ENCODE measurements at places on chromosomes 5 and 9.
A peak's percentile ranks its signal among the peaks of the same experiment; 100 is the strongest.

GRCh38 chr5:103908336-103909080 is 345.9 kb upstream of the NUDT12 start:
- DNase-seq: peak; percentile 19

DNA sequence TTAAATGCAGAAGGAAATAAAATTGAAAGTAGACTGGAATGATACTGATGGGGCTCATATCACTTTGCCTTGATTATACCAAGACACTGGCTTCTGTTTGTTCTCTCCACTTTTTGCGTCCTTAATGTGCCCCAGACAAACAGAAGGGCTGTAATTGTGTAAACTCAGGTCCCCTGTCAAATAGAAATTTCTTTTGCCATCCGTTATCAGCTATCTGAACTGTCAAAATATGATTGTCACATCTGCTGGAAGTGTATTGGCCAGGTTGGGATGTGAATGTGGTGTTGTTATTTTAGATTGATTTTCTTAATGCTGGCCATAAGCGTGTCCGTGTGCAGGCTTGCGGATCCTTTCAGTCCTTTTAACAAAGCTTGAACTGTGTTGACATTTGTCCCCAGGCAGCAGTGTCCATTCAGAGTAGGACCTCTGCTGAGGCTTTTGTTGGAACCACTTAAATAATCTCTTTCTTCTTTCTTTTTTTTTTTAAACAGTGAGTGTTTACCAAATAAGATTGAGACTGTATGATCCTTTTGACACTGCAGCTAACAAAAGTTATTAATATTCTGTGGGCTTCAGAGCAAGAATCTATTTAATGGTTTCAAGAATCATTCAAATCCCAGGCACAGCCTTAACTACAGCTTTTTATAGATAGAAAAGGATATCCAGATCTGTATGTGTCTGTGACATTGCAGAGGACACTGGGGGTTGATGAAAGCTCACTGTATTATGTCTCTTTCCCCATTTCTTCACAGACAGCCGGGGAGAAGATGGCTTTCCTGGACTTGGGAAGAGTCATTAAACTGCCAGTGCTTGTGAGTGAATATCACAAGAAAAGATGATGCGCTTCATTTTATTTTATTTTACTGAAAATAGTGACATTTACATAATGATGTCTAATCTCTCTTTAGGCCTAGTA is 171.7 kb downstream of the ZNF608 start:
- no peak for DNase-seq

DNA sequence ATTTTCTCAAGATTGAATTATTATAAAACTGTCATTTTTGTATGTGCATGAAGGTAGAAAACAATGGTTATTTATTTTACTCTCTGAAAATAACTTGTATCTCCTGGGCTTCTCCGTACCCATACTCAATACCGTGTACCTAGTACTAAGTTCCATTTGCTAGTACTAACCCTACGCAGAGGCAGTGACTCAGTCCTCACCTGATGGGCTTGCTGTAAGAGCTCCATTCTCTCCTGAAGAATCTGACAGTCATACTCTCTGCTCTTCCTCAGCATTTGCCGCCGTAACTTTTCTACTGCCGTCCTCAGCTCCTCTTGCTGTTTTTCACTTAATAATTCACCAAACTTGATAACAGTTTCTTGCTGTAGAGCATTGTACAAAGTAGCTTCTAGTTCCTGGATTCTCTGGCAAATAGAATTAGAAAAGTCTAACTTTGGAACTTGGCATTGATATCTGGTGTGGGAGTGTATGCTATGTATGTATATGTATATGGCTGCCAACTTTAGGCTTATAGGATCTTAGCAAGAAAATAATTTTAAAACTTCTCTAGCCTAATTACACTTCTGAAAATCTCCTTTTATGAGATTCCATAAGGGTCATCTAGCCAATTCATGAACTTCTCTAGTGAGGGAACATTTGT is 108.0 kb upstream of the DPYSL3 start:
- DNase-seq: no peak

DNA sequence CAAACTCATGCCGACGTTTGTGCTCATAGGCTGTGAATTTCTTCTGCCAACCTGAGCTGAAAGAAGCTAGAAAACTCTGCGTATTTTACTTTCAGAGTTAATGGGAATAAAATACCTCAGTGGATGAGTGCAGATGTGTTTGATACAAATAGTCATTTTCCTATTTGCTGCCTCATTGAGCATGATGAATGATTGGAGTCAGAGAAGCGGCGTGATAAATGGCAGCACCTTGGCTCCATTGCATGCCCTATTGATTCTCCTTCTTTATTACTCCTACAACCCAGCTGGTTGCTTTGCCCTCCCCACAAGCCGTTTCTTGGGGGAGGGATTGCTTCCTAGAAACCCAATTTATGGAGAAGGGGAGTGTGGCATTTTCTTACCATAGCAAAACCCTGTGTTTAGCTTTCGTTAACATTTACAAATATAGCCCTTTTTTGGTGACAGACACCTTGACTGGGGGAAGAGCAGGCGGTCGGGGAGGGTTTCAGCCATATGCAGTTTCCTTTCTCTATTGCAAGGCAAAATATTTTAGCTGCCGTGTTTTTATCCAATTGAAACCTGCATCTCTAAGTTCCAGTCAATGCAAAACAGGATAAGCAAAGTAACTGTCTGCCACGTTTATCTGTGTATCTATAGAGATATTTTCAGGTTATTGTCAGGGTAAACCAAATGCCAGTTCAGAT is 93.1 kb upstream of the TBCA start:
- peak; percentile 4 for DNase-seq

- DNase-seq: no peak
Measured at GRCh38 chr5:17620627-17621026, 10.4 kb downstream of the TAF11L12 start.

DNA sequence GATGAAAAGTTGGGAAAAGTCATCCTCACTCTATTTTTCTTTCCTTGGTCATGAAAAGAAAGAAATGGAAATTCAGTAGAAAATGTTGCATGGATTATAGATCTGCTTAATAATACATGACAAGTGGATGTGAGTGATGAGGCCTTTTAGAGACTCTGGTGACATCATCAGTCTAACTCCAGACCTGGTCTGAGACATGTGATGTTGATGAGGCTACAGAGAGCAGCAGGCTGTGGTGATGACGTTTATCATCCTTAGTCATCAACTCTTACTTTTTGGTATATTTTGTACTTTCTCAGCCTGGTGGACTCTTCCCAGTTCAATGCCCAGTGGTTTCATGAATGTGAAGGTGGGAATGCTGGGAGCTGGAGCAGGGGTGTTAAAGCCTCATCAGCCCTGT is 116.4 kb downstream of the TTLL11 start:
- no peak for DNase-seq

- no peak for DNase-seq
Measured at GRCh38 chr9:124613849-124614248, 106.7 kb upstream of the NR5A1 start.

DNA sequence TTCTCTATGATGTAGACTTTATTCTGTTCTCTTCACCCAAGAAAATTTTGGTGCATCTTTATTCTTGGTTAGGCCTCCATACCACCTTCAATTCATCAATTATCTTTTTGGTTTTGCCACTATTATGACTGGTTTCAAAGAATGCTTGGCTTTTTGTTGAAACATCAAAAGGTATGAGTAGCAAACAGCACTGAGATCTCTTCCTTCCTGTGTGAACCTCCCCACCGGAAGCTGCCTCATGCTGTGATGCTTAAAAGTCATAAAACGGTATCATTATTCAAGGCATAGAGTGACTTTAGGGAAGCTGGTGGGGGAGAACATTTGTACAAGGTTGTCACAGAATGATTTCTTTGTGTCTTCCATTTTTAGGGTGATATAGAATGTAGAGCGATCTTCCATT is 70.6 kb downstream of the IQGAP2 start:
- no peak for DNase-seq

DNA sequence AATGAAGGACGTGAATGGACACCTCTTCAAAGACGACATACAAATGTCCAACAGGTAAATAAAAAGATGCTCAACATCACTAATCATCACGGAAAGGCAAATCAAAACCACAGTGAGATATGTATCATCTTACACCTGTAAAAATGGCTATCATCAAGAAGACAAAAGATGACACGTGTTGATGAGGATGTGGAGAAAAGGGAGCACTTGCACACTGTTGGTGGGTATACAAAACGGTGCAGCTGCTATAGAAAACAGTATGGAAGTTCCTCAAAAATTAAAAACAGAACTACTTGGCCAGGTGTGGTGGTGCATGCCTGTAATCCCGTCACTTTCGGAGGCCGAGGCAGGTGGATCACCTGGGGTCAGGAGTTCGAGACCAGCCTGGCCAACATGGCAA is 47.9 kb downstream of the STK10 start:
- DNase-seq: no peak

- no peak for DNase-seq
Measured at GRCh38 chr5:106140101-106140500, 1530.6 kb downstream of the EFNA5 start.

DNA sequence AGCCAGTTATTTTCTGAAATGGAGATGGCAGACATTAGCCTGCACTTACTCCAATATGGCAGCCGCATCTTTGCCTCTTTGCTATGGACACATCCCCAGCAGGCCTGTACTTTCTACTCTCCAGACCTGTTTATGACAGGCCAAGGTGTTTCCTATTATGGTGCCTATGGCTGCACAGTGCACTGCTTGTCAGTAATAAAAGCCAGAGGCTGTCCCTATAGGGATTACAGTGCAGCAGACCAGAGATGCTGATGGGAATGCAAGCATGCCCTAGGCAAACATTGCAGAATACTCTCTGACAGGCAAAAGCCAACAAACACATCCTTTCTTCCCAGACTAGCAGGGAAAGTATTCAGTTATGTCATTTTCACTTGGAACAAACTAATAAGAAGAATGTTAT is 442.9 kb downstream of the RAB3C start:
- no peak for DNase-seq

DNA sequence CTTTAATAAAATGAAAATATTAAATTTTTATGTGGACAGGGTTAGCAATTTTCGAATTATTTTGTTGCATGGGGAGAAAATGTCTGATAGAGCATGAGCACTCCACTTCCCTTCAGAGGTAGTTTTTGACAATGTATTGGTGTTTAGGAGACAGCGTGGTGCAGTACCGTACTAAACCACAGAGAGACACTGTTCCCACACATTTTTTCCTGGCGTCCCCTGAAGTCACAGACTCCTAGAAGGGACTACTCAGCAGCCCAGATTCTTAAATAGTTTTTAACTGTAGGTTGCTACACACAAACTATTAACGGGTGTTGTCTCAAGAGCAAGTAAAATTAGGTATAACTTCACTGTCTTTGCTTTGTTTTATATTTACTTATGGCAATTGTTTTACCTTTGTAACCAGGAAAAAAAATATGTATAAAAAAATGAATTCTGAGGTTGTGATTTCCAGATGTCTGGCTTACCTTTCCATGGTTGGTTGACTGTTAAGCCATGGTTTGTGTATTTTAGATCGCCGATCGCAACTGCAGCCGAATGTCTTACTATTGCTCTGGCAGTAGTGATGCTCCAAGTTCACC is 171.2 kb downstream of the DOCK8 start:
- DNase-seq: peak; percentile 65

- DNase-seq: no peak
Measured at GRCh38 chr9:126809068-126809467, 4.2 kb downstream of the ZBTB43 start.

DNA sequence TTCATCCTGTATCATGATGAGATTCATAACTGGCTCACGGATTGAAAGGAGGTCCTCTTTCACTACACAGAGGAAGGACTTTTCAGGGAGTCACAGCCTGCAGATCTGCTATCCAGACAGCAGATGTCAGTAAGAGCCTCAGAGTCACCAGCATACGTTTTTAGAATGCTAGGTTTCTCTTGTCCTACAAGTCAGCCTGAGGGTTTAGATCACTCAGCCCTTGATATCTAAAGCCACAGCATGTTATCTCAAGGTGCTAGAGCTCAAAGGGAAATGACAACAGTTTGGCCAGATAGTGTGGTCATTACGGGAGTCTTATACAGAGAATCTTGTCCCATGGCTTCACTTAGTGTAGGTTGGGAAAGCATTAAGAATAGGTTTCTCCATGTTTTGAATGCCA is 30.9 kb upstream of the SLC46A2 start:
- DNase-seq: no peak

DNA sequence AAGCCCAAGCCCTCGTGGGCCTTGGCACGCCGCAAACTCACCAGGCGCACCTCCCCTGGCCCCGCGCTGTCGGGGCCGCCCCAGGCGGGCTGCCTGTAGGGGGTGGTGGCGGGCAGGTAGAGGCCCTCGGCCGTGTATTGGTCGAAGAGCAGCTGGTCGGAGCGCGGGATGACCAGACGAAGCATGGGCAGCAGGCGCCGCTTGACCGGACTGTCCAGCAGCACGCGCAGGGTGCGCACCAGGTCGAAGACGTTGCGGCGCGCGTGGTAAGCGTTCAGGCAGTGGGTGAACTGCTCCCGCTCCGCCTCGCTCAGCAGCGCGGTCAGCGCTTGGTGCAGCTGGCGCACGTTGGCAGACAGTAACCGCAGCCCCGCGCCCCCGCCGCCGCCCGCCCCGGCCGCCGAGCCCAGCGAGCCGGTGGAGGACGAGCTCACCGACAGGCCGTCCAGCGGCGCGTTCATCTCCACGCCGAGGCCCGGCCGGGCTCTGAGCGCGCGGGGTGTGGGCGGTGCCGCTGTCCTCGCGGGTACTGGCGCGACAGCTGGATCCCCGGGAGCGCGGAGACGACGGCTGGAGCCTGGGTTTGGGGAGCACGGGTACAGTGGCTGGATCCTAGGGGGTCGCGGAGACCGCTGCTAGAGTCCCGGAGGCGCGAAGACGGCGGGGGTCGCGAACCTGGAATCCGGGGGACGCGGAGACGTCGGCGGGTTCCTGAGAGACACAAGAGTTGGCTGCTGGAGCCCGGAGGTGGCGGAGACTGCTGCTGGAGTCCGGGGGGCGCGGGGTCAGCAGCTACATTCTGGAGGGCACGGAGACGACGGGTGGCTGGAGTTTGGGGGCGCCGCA is 709 bp downstream of the WHRN start:
- no peak for DNase-seq

GRCh38 chr9:33752130-33752637 is 43.2 kb upstream of the PRSS3 start:
- DNase-seq: no peak

GRCh38 chr9:38309324-38310195 is 82.9 kb upstream of the ALDH1B1 start:
- DNase-seq: no peak

- no peak for DNase-seq
Measured at GRCh38 chr9:98171176-98171925, 21.1 kb downstream of the CORO2A start.

GRCh38 chr9:108639696-108640095 is 216.1 kb downstream of the ACTL7B start:
- DNase-seq: no peak

GRCh38 chr9:34715639-34716215 is 5.8 kb upstream of the CCL21 start:
- DNase-seq: no peak

GRCh38 chr5:43044181-43044914 is 4.2 kb upstream of the ANXA2R start:
- no peak for DNase-seq

DNA sequence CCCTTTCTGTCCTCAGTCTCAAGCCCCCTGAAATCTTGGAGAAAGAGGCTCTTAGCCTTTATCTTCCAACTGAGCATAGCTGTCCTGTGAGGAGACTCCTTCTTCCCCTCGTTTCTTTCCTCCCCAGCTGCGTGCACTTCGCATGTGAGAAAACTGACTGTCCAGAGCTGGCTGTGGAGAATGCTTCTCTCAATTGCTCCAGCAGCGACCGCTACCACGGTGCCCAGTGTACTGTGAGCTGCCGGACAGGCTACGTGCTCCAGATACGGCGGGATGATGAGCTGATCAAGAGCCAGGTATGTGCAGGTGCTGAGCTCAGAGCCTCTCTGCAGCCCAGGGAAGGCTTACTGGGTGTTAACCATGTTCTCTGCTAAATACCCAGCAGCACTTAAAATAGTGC is 190.8 kb downstream of the PAPPA start:
- no peak for DNase-seq

Measured in NCI-H2171 (cell line).